ENCODE measurements at places on chromosomes 2 and 18. TPM values are rescaled to one million over a fixed set of nuclear protein-coding genes. Genes with fewer than 3 reads are reported as not detected.

DNA sequence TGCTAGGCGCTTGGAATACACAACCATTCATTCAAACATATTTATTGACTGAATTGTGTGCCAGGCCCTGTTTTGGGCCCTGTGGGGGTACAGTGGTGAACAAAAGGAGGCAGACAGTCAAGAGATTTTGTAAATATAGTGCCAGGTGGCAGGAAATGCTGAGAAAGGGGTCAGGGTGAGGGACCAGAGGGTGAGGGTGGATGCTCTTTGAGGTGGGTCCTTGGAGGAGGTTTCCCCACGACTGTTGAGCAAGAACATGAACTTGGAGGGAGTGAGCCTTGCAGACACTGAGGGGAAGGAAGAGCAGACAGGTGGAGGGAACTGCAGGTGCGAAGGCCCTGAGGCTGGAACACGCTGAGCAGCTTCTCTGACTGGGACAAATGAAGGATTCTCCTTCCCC lies 40.7 kb downstream of the ODC1 start:
- no peak for DNase-seq
- no peaks in the 10 kb centered on the region for H3K36me3 ChIP-seq
- peak overlapping the region; percentile 77 for H3K27ac ChIP-seq
- peaks cover 61% of the 10 kb centered on the region for H3K4me1 ChIP-seq

DNA sequence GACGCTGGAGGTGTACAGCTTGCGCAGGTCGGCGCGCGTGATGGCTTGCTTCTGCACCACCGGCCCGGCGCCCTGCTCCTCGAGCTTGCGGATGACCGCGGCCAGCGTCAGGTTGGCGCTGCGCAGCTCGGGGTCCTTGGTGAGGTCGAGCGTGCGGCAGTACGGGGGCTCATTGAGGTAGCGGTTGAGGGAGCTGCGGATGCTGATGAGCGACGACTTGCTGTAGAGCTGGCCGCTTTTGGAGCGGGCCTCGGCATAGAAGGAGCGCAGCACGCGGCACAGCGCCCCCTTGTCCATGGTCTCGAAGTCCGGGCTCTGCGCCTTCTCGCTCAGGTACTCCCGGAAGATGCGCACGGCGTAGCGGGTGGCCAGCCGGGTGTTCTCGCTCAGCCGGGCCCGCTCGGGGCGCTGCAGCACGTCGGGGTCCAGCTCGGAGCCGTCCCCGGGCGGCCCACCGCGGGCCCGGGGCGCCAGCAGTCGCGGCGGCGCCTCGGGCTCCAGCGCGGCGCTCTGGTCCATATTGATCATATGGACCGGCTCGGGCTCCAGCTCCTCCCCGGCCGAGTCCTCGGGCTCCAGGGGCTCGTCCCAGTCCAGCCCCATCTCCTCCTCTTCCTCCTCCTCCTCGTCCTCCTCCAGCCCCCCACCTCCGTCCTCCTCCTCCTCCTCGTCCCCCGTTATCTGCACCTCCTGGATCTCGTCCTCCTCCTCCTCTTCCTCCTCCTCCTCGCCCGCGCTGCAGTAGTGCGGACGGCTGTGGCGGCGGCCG lies 523 bp downstream of the KCTD1 start:
- H3K4me1 ChIP-seq, result peaks cover 60% of the 10 kb centered on the region
- H3K36me3 ChIP-seq, result no peaks in the 10 kb centered on the region
- peak overlapping the region; percentile 29 for H3K27ac ChIP-seq
- DNase-seq, result peak; percentile 72
- H3K27me3 ChIP-seq, result peaks cover 7% of the 10 kb centered on the region

DNA sequence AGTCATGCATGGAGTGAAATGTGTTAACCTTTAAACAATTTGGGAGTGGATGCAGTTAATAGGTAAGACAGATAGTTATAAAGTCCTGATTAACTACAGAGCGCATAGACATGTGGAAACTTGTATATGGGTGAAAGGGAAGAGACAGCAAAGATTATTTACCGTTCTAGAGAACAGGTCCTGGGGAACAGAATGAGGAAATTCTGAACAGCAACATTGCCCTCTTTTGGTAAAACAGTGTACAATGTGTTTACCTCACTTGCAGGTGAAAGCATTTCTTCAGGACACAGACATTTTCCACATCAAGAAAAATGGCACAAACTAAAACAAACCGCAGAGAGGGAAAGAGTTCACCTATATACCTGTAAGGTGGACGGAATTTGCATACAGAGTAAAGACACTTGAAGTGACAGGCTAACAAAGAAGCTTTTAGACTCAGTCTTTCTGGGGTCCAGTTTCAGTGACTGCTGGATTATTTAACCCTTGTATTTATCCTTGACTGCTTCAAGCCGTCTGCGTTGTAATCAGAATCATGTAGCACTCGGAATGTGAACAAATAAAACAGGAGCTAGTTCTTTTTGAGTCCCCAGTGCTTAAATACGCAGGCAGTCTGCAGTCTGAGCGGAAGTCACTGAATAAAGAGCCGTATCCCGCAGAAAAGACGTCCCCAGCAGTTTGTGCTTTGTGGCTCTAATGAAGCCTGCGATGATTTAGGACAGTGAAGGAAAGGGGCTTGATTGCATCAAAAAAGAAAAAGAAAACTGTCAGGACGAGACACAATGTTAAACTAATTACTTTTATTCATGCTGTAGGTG lies 364.8 kb upstream of the GALNT5 start:
- H3K27ac ChIP-seq, result no peak overlapping the region
- H3K27me3 ChIP-seq, result no peaks in the 10 kb centered on the region
- H3K4me3 ChIP-seq, result no peak overlapping the region
- no peaks in the 10 kb centered on the region for H3K4me1 ChIP-seq
- no peaks in the 10 kb centered on the region for H3K36me3 ChIP-seq

The DNMT3A gene
- total RNA-seq, result 11.4 TPM

DNA sequence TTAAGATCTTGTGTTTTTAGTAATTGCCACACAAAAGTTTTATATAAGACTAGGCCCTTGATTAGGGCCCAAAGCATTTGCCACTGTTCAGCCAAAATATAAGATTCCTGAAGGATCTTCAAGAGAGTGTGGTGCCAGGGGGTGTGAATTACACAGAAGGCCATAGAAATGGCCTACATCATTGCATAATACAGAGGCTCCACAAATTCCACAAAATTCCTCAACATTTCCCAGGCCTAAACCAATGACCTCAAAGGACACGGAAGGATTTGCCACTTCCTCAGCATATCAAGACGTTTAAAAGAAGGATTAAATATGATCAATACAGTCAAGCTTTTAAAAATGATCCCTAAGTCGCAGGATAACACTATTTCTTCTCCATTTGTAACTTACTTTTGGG lies 24.1 kb downstream of the COL6A3 start:
- no peak overlapping the region for H3K4me3 ChIP-seq
- no peaks in the 10 kb centered on the region for H3K27me3 ChIP-seq
- no peak for DNase-seq
- H3K27ac ChIP-seq, result no peak overlapping the region
- H3K36me3 ChIP-seq, result no peaks in the 10 kb centered on the region

DNA sequence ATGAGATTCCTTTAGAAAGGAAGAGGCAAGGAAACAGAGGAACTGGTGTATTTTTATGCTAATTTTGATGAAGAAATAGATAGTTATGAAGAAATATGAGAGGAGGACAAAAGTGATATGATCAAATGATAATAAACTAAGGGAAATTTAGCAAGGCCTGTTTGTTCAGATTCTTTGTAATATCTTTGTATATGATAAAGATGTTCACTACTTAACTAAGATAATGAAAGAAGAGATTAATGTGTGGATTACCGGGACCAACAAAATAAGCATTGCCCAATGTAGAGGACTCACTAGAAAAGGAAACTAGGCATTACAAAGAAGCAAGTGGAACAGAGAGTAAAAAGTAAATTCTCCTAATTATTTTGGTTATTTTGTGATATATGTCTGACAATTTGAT lies 99.0 kb upstream of the FIGN start:
- H3K4me3 ChIP-seq, result no peak overlapping the region
- no peak overlapping the region for H3K27ac ChIP-seq
- no peak for DNase-seq
- H3K27me3 ChIP-seq, result no peaks in the 10 kb centered on the region

DNA sequence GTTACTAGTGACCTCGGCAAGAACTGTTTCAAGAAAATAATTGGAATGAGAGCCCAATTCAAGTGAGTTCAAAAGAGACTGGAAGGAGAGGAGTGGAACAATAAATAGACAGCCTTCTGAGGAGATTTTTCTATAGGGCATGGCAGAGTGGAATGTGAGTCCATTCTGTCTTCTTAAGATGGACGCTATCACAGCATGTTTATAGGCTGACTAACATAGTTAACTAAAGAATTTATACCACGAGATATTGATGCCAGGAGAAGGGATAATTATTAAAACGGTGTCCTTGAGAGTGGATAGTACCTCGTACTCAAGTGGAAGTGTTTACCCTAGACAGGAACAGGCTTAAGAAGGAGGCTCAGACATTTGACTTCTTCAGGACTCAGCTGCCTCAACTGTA lies 143.5 kb upstream of the RBBP8 start:
- H3K4me1 ChIP-seq, result no peaks in the 10 kb centered on the region
- H3K36me3 ChIP-seq, result no peaks in the 10 kb centered on the region
- no peak overlapping the region for H3K4me3 ChIP-seq
- H3K27ac ChIP-seq, result no peak overlapping the region

The NOSTRIN gene
- total RNA-seq, result 20.9 TPM

- no peak for DNase-seq
- H3K4me1 ChIP-seq, result no peaks in the 10 kb centered on the region
- H3K36me3 ChIP-seq, result peaks cover 5% of the 10 kb centered on the region
- H3K27me3 ChIP-seq, result no peaks in the 10 kb centered on the region
Measured at GRCh38 chr18:24168496-24168895, 29.6 kb downstream of the CABYR start.

DNA sequence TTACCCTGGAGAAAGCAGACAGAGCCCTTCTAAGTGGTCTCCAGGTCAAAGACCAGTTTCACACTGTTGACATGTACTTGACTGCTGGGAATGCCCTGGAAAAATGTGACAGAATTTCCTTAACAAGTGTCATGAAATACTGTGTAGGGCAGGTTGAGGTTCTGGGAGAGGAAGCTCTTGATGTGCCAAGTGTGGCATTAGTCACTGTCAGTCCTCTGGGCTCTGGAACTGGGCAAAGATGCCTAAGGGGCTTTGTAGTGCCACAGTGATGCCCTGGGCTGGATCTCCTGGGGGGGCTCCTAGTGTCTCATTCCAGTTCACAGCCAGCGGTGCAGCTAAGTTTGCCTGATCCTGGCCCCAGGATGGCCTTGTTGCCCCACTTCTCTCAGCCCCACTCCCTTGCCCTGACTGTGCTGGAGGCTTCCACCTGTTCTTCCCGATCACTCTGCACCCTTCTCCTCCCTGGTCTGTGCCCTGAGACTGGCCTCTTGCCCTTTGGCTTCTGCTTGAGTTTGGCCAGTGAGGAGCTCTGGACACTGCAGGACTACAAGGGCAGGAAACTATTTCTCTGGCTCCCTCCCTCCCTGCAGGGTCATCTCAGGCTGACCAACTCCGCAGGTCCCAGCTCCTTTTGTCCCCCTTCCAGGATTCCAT lies 27.0 kb upstream of the FAM124B start:
- H3K27me3 ChIP-seq, result no peaks in the 10 kb centered on the region
- H3K27ac ChIP-seq, result no peak overlapping the region
- DNase-seq, result no peak

DNA sequence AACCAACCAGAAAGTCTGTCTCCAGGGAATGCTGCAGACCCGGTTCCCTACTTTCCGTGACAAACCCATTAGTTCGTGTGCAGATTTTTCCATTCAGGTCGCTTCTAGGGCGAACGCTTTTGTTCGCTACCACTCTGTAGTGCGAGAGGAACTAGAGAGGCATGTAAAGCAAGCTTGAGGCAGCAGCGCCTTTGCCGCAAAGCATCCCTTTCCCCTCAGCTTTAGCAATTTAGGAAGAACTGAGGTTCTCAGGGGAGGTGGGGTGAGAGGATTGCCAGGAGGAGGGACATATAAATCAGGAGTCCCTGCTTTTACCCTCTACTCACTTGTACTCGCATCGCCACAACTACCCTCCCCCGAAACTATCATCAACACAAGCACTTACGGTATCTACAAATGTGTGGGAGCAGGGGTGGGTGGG lies 748 bp upstream of the ZNF804A start:
- peak overlapping the region; percentile 64 for H3K4me3 ChIP-seq
- H3K27ac ChIP-seq, result peak overlapping the region; percentile 7
- H3K27me3 ChIP-seq, result no peaks in the 10 kb centered on the region
- H3K4me1 ChIP-seq, result no peaks in the 10 kb centered on the region

- H3K27me3 ChIP-seq, result no peaks in the 10 kb centered on the region
- H3K4me3 ChIP-seq, result no peak overlapping the region
- H3K4me1 ChIP-seq, result no peaks in the 10 kb centered on the region
- DNase-seq, result no peak
- no peaks in the 10 kb centered on the region for H3K36me3 ChIP-seq
Measured at GRCh38 chr2:231211486-231211885, 13.1 kb downstream of the ARMC9 start.

GRCh38 chr2:96507957-96508520 lies 2.9 kb upstream of the NEURL3 start:
- no peak overlapping the region for H3K27ac ChIP-seq
- peaks cover 31% of the 10 kb centered on the region for H3K4me1 ChIP-seq
- H3K27me3 ChIP-seq, result no peaks in the 10 kb centered on the region
- peak; percentile 84 for DNase-seq

DNA sequence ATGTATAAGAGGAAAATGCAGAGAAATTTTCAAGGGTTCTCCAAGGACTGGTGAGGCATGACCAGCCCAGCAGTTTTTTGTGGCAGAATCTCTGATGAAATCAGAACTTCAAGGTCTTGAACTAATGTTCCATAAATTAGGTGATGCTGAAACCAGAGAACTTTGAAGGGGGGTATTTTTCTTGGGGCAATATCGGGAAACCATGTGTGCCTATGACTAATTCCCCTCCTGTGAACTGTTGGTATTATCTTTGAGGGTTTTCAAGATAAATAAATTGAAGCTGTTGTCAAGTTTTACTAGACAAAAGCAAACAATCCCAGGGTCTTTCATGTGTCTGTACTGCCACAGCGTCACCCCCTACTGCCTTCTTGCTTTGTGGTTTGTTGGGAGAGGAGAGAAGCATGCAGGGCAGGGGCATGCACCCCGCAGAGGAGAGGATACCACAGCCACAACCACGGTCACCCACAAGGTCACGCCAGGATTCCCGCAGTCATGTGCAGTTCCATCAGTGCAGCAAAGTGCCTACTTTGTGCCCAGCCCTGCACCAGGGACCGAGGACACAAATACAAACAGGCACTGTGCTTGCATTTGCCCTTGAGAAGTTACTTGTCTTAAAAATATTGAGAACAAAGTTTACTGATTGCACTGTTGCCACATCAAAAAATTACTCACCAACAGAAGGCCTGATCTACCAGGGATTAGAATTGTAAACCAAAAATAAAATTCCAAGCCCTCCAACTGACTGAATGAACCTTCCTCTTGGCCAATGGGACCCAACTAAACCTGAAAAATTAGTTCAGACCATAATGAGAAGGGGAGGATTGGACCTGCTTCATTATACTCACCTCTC lies 413.3 kb upstream of the TRIB2 start:
- no peak for DNase-seq
- H3K36me3 ChIP-seq, result no peaks in the 10 kb centered on the region
- no peaks in the 10 kb centered on the region for H3K4me1 ChIP-seq
- no peak overlapping the region for H3K27ac ChIP-seq
- H3K4me3 ChIP-seq, result no peak overlapping the region

Measured in right lobe of liver (tissue), 6 donors.